ENCODE measurements at places on chromosomes 16 and 17. TPM values are rescaled to one million over a fixed set of nuclear protein-coding genes. Genes with fewer than 3 reads are reported as not detected.

GRCh38 chr16:86558355-86559193 is 3.5 kb upstream of the MTHFSD start:
- no peak for DNase-seq

DNA sequence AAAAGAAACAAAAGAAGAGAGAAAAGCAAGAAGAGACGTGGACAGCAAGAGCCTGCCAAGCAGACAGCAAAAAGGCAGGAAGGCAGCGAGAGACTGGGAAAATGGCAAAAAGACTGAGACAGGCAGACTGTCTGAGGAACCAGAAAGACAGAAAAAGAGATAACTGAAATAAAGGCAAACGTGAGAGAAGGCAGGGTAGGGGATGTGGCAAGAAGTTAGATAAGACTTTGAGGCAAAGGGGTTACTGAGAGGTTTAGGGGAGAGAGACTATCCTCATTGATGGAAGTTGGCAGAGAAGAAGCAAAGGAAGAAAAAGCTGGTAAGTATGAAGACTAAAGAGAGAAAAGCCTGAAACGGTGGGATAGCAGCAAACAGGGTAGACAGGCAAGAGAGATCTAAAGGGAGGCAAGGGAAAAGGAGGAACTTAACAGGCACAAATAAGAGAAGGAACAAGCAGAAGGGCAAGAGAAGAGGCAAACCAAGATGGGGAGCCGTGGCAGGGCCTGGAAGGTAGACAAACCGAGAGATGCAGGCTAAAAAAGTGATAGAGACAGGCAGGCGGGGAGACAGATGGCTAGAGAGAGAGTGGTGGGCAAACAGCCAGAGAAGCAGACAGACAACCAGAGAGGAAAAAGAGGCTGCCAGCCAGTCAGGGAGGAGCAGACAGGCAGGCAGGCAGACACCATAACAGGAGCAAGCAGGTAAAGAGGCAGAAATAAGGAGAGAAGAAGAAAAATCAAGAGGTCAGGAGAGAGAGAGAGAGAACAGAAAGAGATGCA is 7.1 kb upstream of the CHD3 start:
- no peak for DNase-seq

- peak; percentile 91 for DNase-seq
Observed at GRCh38 chr17:38748149-38748891, at the start of gene PCGF2. Gene PCGF2, minus strand, starts transcription at chr17:38748336. Its CDS starts 7,934 bp downstream, at chr17:38740402.

Gene LITAFD
- not detected for total RNA-seq

DNA sequence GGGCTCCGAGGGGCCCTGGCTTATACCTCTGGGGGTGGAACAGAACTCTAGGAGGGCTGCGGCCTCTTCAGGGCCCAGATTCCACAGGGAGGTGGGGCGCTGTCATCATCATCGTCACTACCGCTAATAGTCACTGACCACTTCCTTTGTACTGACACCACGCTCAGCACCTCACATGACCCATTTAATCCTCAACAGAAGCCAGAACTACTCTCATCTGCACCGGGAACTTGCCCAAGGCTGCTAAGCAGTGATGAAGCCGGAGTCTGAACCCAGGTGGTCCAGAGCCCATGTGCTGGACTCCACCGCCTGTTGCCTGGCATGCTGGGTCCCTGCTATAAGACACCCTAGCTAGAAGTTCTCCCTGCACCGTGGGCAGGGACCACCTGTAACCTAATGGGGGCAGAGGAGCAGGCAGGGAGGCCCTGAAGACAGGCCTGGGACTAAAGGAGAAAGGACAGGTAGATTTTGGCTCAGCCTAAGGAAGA is 12.0 kb downstream of the UNC13D start:
- DNase-seq, result no peak
